Cortex of kidney (tissue), 1 donor: ENCODE measurements at places on chromosomes 16 and 17.

DNA sequence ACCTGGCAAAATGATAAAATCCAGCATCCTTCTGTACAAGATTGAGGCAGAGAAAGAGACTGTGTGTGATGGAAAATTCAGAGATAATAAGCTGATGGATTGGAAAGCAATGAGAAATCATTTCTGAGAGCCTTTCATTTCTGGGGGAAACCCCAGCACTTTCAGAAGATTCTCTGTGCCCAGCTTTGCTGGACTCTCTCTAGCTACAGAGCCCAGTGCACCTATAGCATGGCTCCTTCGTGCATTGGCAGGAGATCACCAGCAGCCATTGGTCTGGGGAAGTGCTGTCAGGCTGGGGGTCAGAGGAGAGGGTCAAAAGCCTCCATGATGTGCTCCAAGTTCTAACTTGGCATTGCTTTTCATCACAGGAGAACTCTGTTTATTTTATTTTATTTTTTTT is 259.9 kb downstream of the SOX9 start:
- DNase-seq = no peak

DNA sequence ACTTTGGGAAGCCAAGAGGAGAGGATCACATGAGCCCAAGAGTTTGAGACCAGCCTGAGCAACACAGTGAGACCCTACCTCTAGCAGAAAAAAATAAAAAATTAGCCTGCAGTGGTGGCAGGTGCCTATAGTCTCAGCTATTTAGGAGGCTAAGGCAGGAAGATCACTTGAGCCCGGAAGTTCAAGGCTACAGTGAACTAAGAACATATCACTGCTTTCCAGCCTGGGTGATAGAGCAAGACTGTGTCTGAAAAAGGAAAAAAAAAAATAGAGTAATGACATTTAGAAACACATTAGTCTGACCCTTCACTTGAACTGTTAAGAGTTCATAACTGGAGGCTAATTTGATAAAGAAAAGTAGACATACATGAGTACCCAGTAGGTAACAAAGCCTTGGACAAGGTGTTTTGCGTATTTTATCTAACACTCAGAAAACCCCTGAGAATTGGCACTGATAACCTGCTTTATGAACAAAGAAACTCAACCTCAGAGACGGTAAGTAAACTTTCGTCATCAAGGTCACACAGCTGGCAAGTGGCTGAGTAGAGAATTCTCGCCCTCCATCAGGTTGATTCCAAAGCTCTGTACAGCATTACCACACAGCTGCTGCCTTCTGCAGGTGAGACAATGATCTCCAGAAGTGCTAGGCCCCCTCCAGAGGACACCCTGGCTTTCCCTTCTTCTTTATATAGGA is 101.1 kb downstream of the SMG6 start:
- no peak for DNase-seq

DNA sequence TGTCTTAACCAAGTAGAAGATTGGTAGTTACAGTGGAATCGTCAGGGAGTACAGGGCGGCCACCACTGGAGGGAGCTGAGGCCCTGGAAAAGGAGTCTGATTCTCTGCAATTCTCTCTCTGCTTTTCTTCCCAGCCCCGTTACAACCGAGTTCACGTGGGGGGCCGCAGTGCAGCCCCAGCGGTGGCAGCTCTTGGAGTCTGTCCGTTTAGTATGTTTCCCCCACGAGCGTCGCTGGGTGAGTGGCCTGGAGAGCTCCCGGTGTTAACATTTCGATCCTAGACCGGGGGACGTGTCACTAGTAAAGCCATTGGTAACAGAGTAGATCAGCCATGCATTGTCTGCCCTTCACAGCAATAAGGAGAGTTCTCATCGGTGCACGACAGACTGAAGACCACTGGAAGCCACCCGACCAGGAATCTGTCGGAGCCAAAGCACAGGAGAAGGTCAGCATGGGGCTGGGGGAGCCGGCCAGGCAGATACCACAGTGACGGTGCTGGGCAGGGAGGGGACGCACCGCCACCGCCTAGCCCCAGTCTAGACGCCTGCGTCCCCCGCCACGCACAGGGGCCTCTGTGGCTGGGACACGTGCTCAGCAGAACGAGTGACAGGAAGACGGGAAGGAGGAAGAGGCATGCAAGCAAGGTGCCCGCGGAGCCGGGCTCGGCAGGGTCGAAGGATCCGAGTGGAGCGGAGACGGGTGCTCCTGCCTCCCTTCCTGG is 15.7 kb downstream of the SLC16A3 start:
- DNase-seq = no peak

GRCh38 chr16:21197112-21197511 is 14.3 kb downstream of the ZP2 start:
- no peak for DNase-seq

DNA sequence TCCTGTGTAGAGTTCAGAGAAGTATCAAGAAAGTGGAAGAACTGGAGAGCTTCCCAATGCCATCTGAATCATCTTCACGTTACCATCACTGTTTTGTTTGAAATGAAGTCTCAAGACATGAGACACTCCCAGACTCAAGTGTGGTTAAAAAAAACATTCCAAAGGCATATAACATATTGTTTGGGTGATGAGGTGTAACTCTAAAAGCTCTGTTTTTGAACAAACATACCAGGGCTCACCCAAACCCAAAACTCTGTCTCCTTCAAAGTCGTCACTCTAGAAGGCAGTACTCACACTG is 6.3 kb upstream of the ZCCHC14 start:
- DNase-seq = no peak

GRCh38 chr17:76271669-76272540 is 6.8 kb downstream of the UBALD2 start:
- no peak for DNase-seq

DNA sequence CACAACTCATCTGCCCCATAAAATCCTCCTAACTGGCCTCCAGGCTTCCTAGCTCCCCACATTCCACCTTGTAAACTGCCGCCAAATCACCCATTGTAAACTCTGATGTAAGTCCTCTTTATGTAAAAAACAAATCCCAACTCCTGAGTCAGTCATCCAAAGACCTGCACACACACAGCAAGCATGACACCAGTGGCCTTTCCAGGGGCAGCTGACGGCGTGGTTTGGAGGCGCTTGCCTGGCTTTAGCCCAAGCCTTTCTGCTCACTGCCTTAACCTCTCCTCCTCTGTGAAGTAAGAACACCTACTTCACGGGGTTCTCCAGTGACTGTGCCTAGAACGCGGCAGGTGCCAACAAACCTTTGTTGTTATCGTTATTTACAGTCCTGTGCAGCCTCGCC is 14.0 kb downstream of the UBE2O start:
- DNase-seq = no peak

DNA sequence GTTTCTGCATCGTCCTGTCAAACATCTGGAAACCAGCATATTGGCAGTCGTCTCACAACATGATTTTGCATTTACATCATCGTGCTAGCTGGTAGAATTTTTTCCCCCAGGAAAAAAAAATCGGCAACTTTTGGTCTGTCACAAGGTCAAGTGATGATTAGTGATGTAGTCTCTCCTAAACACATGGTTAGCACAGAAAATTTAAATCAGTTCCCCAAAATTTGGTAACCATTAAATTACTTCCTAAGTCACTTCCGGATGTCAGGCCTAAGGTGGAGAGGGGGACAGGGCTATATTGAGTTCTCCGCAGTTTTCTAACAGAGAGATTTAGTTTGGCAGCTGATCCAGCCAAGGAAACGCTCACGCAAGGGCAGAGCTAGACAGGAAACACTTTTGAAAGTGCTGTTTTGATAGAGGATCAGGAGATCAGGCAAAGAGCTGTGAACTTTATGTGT is 271.0 kb upstream of the TBX2 start:
- DNase-seq = no peak

- DNase-seq = no peak
Measured at GRCh38 chr17:64780096-64781013, 118.2 kb upstream of the SMURF2 start.

- DNase-seq = no peak
Measured at GRCh38 chr16:72989579-72990551, 58.1 kb downstream of the ZFHX3 start.

- DNase-seq = no peak
Measured at GRCh38 chr16:50183316-50183715, 30.2 kb downstream of the TENT4B start.

DNA sequence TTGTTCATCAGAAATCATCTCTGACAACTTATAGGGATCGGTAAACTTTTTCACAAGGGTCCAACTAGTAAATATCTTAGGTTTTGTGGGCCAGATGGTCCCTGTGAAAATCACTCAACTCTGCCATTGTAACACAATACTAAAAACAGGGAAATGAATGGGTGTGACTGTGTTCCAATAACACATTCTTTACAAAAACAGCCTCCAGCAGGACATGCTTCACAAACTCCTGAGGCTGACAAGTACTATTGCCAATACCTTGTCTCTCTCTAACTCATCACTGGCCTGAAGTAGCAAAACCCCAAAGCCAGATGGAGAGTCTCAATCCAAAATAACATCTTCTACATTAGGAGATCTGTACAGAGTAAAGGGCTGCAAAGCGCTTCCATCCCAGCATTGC is 312.3 kb downstream of the TOX3 start:
- no peak for DNase-seq

GRCh38 chr17:68540981-68541380 is 28.8 kb downstream of the PRKAR1A start:
- DNase-seq = no peak

DNA sequence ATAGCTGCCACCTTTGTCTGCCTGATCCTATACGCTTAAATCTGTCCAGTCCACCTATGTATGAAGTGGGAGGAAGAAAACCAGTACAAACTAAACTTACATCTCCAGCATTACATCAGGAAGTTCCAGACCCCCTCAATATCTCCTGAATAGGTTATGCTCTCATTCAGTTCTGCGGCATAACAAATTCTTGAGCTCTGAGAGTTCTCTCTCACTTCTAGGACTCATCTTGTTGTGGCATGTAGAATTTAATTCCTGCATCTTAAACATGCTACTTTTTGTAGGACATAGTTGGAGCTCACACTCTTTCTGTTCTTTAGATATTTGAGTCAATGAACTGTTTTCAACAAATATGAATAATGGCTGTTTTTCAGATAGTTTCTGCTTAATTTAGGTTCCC is 662.5 kb downstream of the CDH11 start:
- DNase-seq = no peak

DNA sequence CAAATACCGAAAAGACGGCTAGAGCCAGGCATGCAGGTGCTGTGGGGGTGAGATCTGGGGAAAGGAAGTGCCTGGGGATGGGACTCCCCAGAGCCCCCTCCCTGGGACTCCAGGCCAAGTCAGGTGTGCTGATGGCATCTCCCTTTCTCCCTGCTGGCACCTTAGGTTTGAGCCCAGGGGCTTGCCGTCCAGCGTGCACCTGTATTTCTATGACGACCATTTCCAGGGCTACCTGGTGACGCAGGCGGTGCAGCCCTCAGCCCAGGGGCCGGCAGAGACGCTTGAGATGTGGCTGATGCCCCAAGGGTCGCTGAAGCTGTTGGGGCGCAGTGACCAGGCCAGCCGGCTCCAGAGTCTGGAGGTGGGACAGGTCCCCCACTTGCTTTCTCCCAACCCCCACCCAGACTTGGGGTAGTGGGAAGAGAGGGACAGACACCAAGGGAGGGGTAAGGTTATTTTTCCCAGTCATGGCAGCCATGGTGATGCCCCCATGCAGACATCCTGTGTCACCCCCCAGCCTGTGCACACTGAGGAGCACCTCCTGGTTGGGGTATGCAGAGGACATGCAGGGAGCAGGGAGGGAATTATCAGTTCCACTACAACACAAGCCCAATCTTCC is 11.1 kb downstream of the XYLT2 start:
- no peak for DNase-seq

GRCh38 chr17:56018211-56018610 is 135.1 kb upstream of the ANKFN1 start:
- no peak for DNase-seq

- DNase-seq = no peak
Measured at GRCh38 chr16:85398050-85398451, 215.1 kb upstream of the GSE1 start.

DNA sequence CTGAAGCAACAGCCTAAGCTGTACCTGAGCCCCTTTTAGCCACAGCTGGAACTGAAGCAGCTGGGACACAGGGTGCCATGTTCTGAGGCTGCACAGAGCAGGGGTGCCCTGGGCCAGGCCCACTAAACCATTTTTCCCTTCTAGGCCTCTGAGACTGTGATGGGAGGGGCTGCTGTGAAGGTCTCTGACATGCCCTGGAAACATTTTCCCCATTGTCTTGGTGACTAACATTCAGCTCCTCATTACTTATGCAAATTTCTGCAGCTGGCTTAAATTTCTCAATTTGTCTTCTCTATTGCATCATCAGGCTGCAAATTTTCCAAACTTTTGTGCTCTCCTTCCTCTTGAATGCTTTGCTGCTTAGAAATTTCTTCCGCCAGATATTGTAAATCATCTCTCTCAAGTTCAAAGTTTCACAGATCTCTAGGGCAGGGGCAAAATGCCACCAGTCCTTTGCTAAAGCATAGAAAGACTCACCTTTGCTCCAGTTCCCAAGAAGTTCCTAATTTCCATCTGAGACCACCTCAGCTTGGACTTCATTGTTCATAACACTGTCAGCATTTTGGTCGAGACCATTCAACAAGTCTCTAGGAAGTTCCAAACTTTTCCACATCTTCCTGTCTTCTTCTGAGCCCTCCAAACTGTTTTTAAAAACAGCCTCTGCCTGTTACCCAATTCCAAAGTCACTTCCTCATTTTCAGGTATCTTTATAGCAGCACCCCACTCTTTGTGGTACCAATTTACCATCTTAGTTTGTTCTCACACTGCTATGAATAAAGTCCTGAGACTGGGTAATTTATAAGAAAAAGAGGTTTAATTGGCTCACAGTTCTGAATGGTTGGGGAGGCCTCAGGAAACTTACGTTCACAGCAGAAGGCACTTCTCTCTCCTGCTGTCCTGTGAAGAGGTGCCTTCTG is 49.8 kb downstream of the TMEM100 start:
- no peak for DNase-seq

DNA sequence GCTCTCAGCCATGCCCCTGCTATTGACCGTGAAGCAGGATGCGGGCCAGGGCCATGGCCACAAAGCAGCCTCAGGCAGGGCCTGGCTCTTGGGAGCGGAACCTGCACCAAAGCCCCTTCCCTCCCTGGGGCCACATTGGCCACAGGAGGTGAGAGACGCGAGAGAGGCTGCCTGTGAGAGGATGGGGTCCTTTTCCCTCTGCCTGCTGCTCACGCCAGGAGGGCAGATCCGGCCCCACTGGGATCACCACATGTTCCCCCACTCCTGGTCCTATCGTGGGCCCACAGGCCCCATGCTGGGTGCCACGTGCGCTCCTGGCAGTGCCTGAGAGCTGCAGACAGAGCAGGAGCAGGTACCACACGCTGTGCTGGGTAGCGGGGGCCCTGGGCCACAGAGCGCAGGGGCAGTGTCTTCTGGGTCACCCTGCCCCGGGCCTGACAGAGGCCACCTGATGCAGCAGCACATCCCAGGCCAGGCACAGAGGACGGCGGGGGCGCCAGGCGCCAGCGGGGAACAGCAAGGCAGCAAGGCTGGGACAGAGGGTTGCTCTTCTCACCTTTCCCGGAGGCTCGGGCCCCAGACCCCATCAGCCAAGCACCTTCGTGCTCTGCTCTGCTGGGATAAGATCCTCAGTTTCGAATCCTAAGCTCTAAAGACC is 9.2 kb upstream of the NUDT16L1 start:
- DNase-seq = no peak
